ENCODE measurements at places on chromosomes 5 and 9. TPM values are rescaled to one million over a fixed set of nuclear protein-coding genes. Genes with fewer than 3 reads are reported as not detected.

- DNase-seq, result no peak
These were observed 189.8 kb upstream of the TRIM32 start for GRCh38 chr9:116497095-116497890.

GRCh38 chr9:70049672-70050271 lies 6.1 kb downstream of the MAMDC2 start:
- no peak for DNase-seq

- no peak for DNase-seq
These were observed 15.4 kb downstream of the CPEB4 start for GRCh38 chr5:173903396-173904140.

GRCh38 chr5:147483188-147483790 lies 26.6 kb downstream of the DPYSL3 start:
- DNase-seq, result no peak

ENTPD2 gene
- not detected for total RNA-seq

MYOZ3 gene
- not detected for total RNA-seq
